Stimulated activated CD4-positive, alpha-beta T cell treated with anti-CD3 and anti-CD28 coated beads, Interleukin-2, amount 100 ng/mL, for 48 hours (primary cell): ENCODE measurements at places on chromosomes 4 and X.

GRCh38 chr4:29852537-29852936 lies 867.6 kb upstream of the PCDH7 start:
- DNase-seq: no peak

GRCh38 chrX:112846187-112846586 lies 5.6 kb upstream of the AMOT start:
- no peak for DNase-seq

DNA sequence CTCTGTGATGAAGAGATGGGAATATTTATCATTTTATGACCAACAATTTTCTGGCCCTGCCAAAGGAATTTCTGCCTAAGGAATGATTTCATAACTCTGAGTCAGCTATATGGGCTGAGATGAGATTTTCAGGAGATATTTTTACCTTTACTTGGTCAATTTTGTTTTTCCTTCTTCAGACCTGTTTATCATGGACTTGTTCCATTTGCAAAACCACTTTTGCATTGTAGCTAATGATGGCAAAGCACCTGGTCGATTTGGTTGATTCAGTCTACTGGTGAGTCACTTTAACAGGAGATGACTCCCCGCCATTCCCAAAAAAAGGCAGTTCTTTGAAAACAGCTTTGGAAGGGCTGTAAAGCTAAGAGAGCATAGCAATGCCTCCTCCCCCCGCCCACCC lies 53.3 kb downstream of the TEX13A start:
- no peak for DNase-seq

- no peak for DNase-seq
Observed at GRCh38 chr4:100295792-100296191, 105.5 kb upstream of the DDIT4L start.

- no peak for DNase-seq
Observed at GRCh38 chrX:38610849-38611248, 49.5 kb downstream of the TSPAN7 start.

- no peak for DNase-seq
Observed at GRCh38 chr4:136203199-136203598, 1329.1 kb downstream of the PCDH18 start.

GRCh38 chr4:151403656-151404055 lies 5.3 kb upstream of the FHIP1A start:
- no peak for DNase-seq

DNA sequence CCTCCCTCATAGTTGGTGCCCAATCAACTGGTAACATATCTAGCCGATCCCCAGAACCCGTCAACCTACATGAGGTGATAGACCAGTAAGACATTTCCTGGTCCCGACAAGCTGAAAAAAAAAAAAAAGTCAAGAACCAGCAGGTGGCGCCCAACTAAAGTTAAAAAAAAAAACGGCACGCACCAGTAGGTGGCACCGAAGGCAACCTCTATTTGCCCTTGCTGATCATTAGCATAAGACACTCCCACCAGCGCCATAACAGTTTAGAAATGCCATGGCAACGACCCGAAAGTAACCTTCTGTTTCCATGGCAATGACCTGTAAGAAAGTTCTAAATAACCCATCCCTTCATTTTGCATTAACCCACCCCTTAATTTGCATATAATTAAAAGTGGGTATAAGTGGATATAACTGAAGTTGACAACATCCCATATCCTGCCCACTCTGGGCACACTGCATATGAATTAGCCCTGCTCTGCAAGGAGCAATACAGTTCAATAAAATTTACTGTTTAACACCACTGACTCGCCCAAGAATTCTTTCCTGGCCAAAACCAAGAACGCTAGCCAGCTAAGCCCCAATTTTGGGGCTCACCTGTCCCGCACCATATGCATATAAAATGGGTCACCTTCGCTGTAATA lies 83.9 kb upstream of the SPANXB1 start:
- no peak for DNase-seq

DNA sequence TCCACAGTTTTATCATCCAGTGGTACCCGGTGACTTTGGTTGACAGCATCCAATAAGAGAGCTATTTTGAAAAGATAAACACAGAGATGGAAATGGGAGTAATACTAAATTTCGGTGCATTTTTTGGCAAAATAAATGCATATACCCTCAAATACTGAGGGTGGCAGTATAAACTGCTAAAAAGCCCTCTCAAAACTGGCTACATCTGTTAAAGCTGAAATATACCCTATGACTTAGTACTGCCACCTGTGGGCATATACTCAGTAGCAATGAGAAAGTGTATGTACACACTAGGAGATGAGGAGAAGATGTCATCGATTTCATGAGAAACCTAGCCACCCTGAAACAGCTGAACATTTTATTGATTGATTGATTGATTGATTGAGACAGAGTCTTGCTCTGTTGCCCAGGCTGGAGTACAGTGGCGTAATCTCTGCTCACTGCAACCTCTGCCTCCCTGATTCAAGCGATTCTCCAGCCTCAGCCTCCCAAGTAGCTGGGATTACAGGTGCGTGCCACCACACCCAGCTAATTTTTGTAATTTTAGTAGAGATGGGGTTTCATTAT lies 12.2 kb upstream of the TMEM128 start:
- no peak for DNase-seq

GRCh38 chrX:145549496-145549895 lies 268.1 kb upstream of the SLITRK2 start:
- DNase-seq: no peak

DNA sequence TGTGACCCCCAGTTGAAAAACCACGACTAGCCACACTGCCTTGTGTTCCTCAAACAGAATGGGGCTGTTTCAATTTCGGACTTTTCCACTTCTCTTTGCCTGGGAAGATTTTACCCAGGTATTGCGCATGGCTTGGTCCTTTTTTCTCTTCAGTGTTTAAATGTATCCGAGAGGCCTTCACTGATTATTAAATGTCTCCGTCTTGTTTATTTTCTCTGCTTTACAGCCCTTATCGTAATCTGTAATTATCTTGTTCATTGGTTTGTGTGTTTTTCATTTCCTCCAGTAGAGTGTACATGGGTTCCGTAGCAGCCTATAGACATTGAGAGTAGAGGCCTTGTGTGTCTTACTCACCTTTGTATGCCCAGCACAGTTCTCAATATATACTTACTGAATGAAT lies 2.4 kb downstream of the MOSPD2 start:
- no peak for DNase-seq

DNA sequence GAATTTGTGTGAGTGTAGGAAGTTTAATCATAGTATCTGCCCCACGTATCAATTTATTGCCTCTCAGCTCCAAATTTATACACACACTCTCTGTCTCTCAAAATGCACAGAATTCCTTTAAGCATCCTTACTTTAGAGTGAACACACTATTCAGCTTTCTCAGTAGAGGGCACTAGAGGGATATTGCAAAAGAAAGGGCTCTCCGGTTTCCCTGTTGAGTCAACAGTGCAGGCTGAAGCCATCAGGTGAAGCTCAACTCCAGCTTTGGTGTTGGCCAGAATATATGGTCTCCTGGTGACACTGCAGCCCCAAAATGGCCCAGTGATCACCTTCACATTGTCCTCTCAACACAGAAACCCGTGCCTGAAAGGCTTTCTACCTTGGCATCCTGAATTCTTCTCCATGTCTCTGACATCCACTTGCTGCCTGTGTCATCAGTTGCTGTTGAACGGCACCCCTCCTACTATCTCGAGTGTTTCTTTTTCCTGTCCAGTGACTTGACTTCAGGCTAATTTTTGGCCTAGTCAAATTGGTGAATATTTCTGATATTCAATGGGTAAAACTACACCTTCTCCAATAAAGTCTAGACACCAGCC lies 670.5 kb downstream of the GABRG1 start:
- DNase-seq: no peak

DNA sequence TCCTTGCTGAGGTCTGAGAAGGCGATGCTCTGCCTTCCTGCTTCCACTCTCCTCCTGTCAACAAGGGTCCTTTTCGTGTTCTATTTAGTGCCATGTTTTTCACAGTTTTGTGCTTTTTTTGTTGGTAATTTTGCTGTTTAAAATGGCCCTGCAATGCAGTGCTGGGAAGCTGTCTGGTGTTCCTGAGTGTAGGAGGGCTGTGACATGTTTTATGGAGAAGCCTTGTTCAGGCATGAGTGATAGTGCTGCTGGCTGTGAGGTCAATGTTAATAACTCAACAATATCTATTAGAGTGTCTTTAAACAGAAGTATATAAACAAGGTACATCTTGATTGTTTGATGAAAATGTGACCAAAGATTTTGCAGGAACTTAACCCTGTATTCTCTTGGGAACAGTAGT lies 27.6 kb downstream of the CLCN4 start:
- no peak for DNase-seq

- no peak for DNase-seq
Observed at GRCh38 chr4:72295966-72296557, 264.3 kb downstream of the NPFFR2 start.

DNA sequence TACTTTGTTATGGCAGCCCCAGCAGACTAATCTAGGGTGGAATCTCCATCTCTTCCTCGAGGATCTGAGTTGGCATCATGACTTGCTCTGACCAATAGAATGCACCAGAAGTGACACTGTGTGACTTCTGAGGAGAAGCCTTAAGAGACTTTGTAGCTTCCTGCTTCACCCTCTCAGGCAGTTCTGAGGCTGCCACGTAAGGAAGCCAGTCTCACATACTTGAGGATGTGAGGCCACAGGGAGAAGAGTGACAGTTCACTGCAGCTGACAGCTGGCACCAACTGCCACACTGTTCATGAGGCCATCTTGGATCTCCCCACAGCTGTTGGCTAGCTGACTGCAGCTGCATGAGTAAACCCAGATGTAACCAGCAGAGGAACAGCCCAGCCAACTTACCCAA lies 29.3 kb upstream of the BCOR start:
- DNase-seq: no peak

DNA sequence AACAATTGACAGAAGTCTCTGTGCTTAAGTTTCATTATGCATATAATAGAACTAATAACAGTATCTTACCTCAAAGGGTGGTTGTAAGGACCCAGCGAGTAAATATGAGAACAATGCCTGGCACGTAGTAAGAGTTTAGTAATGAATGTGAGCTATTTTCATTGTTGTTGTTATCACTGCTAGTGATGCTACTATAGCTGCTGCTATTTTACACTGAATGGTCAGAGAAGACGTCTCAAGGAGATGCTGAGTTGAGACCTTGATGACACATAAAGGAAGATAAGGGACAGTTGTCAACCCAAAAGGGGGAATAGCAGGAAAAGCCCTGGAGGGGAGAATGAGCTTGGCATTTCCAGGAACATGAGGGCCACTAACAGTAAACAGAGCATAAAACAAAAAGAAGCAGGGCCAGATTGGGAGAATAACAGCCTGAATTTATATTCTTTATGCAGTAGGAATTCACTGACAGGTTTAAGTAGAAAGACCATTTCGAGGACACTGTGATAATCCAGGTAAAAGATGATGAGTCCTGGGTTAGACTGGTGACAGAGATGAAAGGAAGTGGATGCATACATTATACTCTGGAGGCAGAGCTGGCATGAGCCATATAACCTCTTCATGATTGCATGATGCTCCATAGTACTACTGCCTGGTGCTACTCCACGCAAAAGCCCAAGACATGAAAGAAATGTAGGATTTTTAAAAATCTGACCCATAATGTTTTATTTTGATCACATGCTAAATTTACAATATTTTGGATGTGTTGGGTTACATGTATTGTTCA lies 23.1 kb downstream of the ATP8A1 start:
- no peak for DNase-seq

- DNase-seq: peak; percentile 33
Observed at GRCh38 chr4:108492816-108493595, 127.4 kb upstream of the RPL34 start.

- DNase-seq: no peak
Observed at GRCh38 chrX:109739625-109740432, 6.8 kb upstream of the ACSL4 start.

DNA sequence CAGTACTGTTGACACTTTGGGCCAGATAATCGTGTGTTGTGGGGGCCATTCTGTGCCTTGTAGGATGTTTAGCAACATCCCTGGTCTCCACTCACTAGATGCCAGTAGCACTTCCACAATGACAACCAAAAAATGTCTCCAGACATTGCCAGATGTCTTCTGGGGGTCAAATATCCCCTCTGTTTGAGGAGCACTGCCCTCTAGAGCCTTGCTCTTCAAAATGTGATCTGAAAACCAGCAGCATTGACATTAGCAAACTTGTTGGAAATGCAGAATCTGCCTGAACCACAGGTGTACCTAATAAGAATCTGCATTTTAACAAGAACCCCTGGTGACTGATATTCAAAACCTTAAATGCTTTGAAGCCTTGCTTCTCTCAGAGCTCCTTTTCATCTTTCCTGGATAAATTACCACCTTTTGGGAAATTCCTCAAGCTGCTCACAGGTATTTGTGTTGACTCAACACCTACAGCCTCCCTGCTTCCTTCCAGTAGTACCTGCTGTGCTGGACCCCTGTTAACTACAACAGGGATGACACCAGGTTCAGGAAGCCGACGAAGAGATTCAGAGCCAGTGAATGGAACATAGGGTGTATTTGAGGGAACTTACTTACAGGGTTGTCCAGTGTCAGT lies 459.0 kb upstream of the NR3C2 start:
- DNase-seq: no peak

DNA sequence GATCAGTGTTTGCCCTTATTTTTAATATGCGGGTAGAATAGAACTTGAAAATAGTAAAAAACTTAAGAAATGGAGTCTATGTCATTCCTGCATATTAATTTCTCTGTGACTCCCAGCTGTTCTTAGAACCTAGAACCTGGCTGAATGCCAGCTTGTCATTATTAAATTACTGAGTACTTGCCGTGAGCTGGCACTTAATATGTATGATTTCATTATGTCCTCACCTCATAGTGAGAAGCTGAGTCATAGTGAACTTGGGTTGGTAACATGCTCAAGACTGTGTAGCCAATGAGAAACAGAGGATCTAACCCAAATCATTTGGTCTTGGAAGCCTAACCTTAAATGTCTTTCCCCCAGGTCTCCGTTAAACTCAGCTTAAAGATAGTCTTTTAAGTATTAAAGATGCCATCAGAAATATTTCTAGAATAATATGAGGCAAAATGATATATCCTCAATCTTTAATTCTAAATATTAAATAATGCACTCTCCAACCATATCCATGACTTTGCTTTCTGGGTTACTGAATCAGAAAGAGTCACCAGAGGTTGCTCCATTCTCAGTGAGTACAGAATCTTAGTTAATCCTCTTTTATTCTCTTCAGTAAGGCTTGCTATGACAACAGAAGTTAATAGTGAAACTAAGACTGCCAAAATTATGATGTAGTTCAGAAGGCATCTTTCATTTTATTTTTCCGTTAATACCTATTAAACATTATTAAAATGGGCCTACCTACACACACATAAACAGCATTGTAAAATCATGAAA lies 58.6 kb upstream of the TLL1 start:
- DNase-seq: no peak

DNA sequence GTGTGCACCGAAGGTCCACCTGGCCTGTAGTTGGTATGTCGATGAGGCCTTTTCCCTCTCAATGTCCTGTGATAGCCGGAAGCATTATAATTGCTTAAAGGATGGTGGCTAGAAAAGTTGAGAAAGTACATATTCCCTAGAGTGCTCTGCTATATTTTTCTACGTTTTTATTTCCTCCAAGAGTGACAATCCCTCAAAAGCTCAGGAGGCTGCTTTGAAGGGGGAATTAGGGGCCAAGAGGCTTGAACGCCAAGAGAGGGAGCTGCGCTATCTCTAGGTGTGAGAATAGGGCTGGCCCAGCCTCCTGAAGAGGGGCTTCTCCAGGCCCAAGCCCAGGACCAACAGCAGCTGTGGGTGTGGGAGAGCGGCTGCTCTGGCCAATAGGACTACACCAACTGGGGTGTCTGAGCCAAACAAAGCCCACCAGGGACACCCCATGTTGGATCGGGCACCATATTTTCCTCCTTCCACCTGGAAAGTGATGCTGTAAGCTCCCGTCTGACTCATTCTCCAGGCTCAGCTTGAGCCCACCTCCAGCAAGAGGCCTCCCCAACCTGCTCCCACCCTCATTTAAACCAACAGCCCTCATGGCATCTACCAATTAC lies 124.0 kb downstream of the IRF2 start:
- DNase-seq: no peak
